ENCODE measurements at places on chromosomes 2 and 18.

DNA sequence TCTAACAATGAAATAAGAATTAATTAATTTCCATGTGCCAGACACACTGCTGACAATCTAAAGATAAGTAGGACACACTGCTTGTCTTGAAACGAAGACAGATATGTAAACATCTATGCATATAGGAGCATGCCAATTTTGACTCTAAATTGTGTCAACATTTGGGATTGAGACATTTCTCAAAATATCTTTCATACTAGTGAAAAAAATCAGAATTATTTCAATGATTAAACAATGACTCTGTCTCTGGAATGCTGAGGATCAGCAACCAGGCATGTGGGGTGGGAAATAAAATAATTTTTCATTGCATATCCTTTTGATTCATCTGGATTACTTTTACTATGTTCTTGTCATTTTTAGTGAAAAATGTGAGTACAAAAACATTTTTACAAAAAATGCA, 262.6 kb upstream of the SYT4 start:
- no peak for DNase-seq

DNA sequence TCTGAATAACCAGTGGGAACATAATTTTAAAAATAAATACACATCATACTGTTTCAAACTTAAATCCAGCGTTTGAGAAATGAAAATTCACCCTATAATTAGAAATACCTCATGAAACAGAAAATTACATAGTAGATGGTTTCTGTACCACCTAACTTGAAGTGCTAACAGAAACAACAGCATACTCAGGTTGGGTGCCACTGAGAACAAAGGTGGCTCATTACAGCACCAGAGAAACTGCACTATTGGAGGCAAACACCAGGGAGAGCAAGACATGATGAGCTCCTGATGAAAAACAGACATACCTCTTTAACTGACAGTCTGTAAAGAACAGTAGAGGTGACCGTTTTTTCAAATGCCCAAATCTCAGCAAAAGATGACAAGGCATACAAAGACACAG, 12.6 kb downstream of the SULT1C4 start:
- no peak for DNase-seq

GRCh38 chr2:12778369-12778768, 61.6 kb downstream of the TRIB2 start:
- no peak for DNase-seq

DNA sequence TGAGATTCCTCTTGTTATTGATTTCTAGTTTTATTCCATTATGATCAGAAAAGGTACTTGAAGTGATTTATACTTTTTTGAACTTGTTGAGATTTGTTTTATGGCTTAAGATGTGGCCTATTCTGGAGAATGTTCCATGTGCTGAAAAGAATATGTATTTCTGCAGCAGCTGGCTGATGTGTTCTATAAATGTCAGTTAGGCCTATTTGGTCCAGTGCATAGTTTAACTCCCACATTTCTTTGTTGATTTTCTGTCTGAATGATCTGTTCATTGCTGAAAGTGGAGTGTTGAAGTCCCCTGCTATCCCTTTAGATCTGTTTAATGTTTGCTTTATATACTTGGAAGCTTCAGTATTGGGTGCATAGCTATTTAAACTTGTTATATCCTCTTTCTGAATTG, 7.1 kb upstream of the OR6B2 start:
- DNase-seq, result no peak
